Heart right ventricle (tissue), 16 donors: ENCODE measurements at places on chromosomes 7 and 10. TPM values are rescaled to one million over a fixed set of nuclear protein-coding genes. Genes with fewer than 3 reads are reported as not detected.
A peak's percentile ranks its signal among the peaks of the same experiment; 100 is the strongest.

TRIM74 gene
- not detected for total RNA-seq

ASZ1 gene
- total RNA-seq: not detected

GRCh38 chr10:10364902-10365301 is 652.8 kb upstream of the CELF2 start:
- H3K4me1 ChIP-seq: no peaks in the 10 kb centered on the region
- no peak for DNase-seq
- H3K36me3 ChIP-seq: no peaks in the 10 kb centered on the region
- H3K4me3 ChIP-seq: no peak overlapping the region

PLAC9 gene
- total RNA-seq: 20.0 TPM

AKR1C1 gene
- total RNA-seq: 21.3 TPM

GRCh38 chr7:51593628-51594027 is 277.0 kb upstream of the COBL start:
- no peaks in the 10 kb centered on the region for H3K27me3 ChIP-seq
- DNase-seq: no peak
- no peak overlapping the region for H3K27ac ChIP-seq
- no peaks in the 10 kb centered on the region for H3K4me1 ChIP-seq

GRCh38 chr10:7945034-7945433 is 109.5 kb upstream of the GATA3 start:
- no peak overlapping the region for H3K4me3 ChIP-seq
- H3K36me3 ChIP-seq: no peaks in the 10 kb centered on the region
- H3K4me1 ChIP-seq: no peaks in the 10 kb centered on the region
- no peaks in the 10 kb centered on the region for H3K27me3 ChIP-seq

DNA sequence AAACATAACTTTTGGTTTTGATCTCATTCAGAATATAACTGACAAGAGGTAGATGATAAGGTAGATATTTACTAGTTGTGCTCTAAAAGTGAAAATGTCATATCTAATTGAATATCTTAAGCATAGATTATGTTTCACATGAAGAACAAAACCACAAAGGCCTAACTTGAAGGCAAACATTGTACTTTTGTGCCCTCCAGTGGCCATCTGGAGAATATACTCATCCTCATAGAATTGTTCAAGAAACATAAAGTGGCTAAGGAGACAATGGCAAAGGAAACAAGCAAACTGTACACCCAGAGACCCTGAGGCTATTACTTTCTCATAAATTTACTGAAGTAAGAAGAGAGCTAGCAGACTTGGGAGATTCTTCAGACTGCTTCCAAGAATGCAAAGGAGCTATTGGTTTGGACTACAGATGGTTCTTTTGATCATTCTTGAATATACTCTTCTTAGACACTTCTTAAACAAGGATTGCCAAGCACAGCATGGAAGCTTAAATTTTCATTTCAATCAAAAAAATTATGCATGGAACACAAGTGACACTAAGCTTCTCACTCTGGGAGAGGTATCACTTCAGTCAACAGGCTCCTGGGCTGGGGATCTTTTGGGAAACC is 98.2 kb upstream of the DKK1 start:
- H3K27me3 ChIP-seq: no peaks in the 10 kb centered on the region
- H3K36me3 ChIP-seq: no peaks in the 10 kb centered on the region
- DNase-seq: no peak
- H3K4me3 ChIP-seq: no peak overlapping the region

DNA sequence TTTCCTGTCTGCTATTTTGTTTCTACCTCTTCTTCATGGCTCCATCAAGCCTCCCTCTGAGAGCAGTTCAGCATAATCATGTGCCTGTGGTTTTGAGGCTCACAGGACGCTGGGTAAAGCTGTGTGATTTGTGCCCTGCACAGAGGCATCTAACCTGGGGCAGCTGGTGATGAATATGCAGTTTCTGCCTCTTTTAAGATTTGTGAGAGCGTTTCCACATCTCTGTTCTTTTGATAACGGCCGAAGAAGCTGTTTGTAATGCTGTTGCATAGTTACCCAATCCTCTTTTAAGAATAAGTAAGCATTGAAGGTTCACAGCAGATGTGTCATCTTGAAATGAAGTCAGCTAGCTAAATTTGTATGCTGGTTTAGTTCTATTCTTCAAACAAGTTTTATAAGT is 45.2 kb downstream of the PNLIPRP3 start:
- H3K4me1 ChIP-seq: no peaks in the 10 kb centered on the region
- H3K36me3 ChIP-seq: no peaks in the 10 kb centered on the region
- DNase-seq: no peak
- H3K27me3 ChIP-seq: peaks cover 18% of the 10 kb centered on the region
- no peak overlapping the region for H3K4me3 ChIP-seq

- H3K27me3 ChIP-seq: no peaks in the 10 kb centered on the region
- H3K27ac ChIP-seq: peak overlapping the region; percentile 55
- H3K36me3 ChIP-seq: no peaks in the 10 kb centered on the region
- H3K4me1 ChIP-seq: no peaks in the 10 kb centered on the region
Measured at GRCh38 chr7:101754424-101755159, 62.8 kb upstream of the CUX1 start.

GRCh38 chr10:82462910-82463551 is 588.0 kb downstream of the NRG3 start:
- no peak overlapping the region for H3K27ac ChIP-seq
- H3K36me3 ChIP-seq: no peaks in the 10 kb centered on the region
- H3K4me3 ChIP-seq: no peak overlapping the region
- H3K4me1 ChIP-seq: no peaks in the 10 kb centered on the region

DNA sequence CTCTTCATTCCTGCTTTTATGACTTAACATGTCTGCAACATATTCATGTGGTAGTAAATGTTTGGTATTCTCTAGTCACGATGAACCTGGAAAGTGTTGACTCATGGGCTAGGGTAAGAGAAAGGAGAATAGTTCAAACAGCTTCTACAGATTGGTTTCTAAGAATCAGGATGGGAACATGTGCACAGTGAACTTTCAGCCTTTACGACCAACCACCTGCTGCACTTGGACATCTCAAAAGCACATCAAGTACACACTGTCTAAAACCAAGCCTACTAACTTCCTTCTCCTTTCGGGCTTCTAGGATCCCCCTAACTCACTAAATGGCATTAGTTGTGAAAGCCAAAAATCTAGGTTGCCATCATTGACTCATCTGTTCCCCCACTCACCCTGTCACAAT is 85.5 kb downstream of the CUL2 start:
- no peak overlapping the region for H3K4me3 ChIP-seq
- H3K27ac ChIP-seq: no peak overlapping the region
- DNase-seq: no peak
- H3K36me3 ChIP-seq: peaks cover 29% of the 10 kb centered on the region

DNA sequence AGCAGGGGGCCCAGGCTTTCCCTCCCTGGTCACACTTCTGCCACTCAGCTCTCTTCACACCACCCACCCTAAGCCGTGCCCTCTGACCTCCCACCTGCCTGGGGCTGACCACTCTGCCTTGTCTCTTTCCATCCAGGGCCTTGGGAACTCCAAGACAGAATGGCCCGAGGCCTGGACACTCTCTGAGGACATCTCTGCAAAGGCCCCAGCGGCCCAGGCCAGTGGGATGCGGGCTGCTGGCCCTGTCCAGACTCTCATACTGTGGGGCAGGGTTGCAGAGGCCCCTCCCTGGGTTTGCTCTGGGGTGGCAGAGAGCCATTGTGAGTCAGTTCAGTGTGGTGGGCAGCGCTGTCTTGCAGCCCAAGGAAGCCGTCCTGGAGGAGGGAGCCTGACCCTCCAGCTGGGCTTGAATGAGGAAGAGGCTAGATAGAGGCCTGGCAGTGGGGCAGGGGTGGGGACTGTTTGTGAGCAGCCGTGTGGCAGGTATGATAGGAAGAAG is 39.9 kb upstream of the RABGEF1 start:
- H3K36me3 ChIP-seq: no peaks in the 10 kb centered on the region
- no peak for DNase-seq
- peaks cover 10% of the 10 kb centered on the region for H3K4me1 ChIP-seq
- H3K27me3 ChIP-seq: no peaks in the 10 kb centered on the region
- no peak overlapping the region for H3K27ac ChIP-seq

DNA sequence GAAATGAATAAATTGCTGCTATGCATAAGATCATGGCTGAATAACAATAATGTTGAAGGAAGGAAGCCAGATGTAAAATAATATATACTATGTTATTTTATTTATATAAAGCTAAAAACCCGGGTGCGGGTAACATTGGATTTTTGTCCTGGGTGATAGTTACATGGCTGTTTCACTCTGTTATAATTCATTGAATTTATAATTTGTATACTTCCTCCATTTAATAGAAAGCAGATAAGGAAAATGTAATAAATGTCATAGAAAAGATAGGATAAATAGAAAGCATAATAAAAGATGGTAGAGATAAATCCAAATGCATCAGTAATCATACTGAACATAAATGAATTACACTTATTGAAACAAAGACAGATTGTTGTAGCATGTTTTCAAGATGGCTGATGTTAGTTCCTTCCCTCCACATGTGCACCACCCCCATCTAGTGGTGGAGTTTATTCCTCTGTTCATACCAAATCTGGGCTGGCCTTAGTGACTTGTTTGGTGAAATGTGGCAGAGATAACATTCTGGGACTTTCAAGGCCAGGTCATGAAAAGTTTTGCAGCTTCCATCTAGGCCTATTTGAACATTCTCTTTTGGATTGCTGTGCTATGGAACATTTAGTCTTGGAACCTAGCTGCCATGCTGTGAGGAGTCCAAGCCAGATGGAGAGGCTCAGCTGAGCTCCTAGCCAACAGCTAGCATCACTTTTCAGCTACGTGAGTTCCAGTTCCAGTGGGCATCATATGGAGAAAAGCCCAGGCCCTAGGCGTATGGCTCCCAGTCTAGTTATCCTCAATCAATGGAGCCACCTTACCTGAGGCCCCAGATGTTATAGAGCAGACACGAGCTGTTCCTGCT is 46.9 kb downstream of the AHCYL2 start:
- DNase-seq: peak; percentile 23
- H3K27me3 ChIP-seq: no peaks in the 10 kb centered on the region
- H3K4me1 ChIP-seq: peaks cover 4% of the 10 kb centered on the region
- H3K4me3 ChIP-seq: no peak overlapping the region
- no peak overlapping the region for H3K27ac ChIP-seq

DNA sequence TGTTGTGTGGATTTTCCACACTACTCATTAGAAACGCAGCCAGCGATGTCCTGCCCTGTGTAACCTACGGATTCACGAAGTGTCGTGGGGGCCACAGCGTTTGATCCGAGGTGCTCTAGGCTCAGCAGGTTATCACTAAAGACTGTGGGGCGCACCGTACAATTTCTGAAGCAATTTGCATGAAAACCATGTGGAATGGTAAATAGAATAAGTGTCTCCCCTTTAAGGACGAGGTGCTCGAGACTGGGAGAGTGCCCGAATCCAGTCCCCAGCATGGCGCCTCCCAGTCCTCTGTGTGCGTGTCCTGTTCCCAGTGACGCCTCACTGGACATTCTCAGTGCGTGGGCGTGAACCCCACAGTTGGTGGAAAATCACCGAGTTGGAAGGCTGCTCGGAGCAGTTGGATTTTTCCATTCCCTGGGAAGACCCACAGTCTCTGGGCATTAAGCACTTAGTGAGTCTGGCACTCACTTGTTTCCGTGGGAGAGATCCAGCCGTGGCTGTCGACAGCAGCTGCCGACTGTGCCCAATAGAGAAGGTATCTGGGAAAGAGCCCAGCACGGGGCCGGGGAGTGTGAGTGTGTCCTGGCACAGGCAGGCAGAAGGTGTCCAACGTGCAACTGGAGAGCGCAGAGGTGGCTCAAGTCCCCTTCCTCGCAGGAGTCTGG is 37.0 kb downstream of the PFKP start:
- peaks cover 24% of the 10 kb centered on the region for H3K4me1 ChIP-seq
- no peaks in the 10 kb centered on the region for H3K27me3 ChIP-seq
- no peak overlapping the region for H3K27ac ChIP-seq
- H3K4me3 ChIP-seq: no peak overlapping the region
- H3K36me3 ChIP-seq: peaks cover 18% of the 10 kb centered on the region
- peak; percentile 58 for DNase-seq

- no peak overlapping the region for H3K27ac ChIP-seq
- peaks cover 14% of the 10 kb centered on the region for H3K27me3 ChIP-seq
- H3K4me1 ChIP-seq: no peaks in the 10 kb centered on the region
- H3K36me3 ChIP-seq: no peaks in the 10 kb centered on the region
- H3K4me3 ChIP-seq: no peak overlapping the region
Measured at GRCh38 chr7:139820089-139820488, 9.0 kb upstream of the TBXAS1 start.

DNA sequence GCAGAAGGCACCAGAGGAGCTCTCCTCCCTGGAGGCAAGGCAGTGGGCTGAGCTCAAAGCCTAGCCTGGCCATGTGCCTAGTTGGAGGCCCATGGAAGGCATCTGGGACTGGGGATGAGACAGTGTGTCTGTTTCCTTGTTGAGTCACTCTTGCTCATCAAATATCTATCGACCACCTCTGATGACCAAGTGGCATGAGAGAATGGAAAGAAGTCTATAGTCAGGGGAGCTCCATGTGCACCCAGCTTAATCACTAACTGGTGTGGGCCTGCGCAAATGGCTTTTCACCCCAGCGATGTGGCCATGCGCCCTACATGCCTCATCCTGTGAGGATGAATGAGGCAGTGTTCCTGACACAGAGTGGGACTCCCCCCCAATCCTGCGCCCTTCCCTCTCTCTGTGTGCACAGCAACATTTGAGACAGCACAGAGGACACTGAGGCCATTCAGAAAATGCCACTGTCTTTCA is 229.9 kb downstream of the RPS24 start:
- no peak overlapping the region for H3K27ac ChIP-seq
- H3K36me3 ChIP-seq: no peaks in the 10 kb centered on the region
- H3K27me3 ChIP-seq: no peaks in the 10 kb centered on the region
- H3K4me3 ChIP-seq: no peak overlapping the region
- DNase-seq: no peak

GRCh38 chr7:142835487-142835886 is 19.4 kb upstream of the EPHB6 start:
- H3K27me3 ChIP-seq: no peaks in the 10 kb centered on the region
- no peak overlapping the region for H3K4me3 ChIP-seq
- H3K4me1 ChIP-seq: no peaks in the 10 kb centered on the region
- DNase-seq: no peak
- H3K36me3 ChIP-seq: no peaks in the 10 kb centered on the region

DNA sequence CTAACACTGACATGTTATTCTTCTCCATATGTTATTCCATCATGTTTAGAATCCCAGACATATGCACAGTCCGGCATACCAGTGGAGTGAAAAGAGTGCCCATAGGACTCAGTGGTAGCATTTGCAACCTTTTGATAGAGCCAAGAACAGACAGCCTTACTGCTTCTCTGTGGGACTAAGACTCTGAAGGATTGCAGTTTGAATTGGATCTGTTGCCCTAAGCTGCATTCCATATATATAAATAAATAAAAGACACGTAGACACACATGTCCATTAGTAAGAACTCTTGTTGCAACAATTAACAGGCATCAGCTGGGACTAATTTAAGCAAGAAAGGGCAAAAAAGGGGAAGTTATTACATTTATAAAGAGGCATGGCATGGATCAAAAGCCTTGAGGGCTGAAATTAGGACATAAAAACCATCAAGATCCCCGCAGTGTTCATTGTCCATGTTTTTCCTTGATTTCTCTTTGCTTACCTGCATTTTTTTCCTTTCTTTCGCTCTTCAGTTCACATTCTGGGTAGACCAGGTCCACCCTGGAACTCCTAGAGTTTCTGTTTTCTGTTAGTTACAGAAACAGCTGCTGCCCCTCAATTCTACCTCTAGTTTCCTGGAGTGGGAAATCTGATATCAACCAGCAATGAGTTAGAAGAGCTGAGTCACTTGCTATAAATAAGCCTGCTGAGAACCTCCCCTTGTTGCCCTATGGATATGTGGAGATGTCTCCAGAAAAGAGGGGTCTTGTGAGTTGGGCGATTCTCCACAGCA is 132.4 kb downstream of the SORCS1 start:
- H3K27me3 ChIP-seq: no peaks in the 10 kb centered on the region
- H3K36me3 ChIP-seq: no peaks in the 10 kb centered on the region
- H3K4me3 ChIP-seq: no peak overlapping the region
- DNase-seq: no peak
